LoVo (cell line): ENCODE measurements at places on chromosomes 11 and 22.

- DNase-seq: no peak
Measured at GRCh38 chr11:55726715-55727324, 46.4 kb upstream of the OR5D13 start.

DNA sequence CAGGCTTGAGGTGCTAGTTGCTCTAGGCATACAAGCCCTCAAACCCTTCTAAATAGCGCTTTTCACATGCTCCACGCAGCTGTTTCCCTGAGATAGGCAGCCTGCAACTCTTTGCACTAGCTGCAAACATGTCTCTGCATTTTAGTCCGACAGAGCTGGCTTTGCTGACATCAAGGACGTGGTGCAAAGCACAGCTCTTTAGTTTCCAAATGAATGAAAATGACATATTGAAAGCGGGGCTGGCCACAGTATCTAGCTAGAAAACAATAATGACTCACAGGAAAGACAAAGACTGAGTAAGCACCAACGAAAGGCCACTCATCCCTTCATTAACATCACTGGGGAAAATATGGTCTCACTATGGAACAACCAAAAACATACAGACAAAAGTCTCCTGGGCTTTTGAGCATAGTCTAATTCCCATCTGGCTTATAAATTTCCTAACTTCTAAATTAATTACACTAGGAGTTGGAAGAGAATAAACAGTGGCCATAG, 15.3 kb upstream of the ZC3H12C start:
- no peak for DNase-seq

- no peak for DNase-seq
Measured at GRCh38 chr11:20672575-20672974, 3.2 kb downstream of the NELL1 start.

- DNase-seq: no peak
Measured at GRCh38 chr22:46002757-46003270, 25.9 kb upstream of the WNT7B start.

GRCh38 chr11:70656252-70656651, 257.9 kb downstream of the CTTN start:
- no peak for DNase-seq

DNA sequence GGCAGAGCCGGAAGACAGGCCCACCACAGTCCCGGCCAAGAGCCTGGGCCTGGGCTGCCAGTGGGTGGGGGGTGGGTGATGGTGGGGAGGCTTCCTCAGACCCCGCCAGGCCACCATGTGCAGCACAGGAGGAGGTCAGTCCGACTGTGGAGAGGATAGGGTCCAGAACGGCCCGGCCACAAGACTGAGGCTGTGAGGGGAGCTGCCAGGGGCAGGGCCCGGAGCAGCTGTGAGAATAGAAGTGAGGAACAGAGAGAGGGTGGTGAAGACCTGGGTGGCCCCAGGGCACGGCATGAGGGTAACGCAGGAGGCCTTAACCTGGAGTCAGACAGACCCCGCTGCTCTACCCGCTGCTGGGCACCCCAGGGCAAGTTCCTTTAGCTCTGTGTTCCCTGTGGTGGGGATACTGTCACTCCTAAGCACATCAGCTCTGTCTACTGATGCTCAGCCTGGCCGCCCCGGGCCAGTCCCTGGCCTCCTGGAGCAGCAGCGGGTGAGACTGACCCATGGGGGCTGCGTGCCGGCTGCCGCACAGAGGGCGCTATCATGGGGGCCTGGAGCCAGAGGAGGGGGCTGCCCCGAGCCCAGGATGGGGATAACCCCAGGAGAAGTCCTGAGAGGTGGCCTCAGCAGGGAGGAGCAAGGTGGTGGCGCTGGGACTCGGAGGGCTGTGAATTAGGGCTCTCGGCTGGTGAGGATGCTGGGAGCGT, 1.7 kb downstream of the FERMT3 start:
- no peak for DNase-seq

- no peak for DNase-seq
Measured at GRCh38 chr22:46185283-46185682, 35.0 kb downstream of the PPARA start.

- DNase-seq: no peak
Measured at GRCh38 chr22:28151151-28151816, 232.2 kb upstream of the PITPNB start.

- DNase-seq: no peak
Measured at GRCh38 chr11:11284481-11284880, 68.6 kb downstream of the CSNK2A3 start.

DNA sequence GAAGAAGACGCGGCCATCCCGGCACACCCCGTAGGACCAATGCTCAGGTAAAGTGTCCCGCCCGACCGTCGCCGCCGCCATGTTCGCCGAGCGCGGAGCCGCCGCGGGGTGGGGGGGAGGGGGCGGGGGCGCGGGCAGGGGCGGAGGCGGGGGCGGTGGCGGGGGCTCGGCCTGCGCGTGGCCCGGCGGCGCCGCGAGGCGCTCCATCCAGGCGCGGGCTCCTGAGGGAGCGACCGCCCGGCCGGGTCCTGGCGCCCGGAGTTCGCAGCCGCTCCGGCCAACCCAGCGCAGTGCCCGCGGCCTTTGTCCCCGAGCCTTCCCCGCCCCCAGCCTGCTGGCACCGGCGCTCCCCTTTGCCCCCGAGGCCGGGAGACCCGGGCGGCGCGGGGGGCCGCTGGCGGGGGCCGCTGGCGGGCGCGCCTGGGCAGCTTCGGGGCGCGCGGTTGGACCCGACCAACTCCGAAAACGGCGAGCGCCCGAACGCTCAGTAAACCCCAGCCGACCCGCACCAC, at the start of gene PLEKHA7:
Gene PLEKHA7, minus strand, starts transcription at position 94 of the 512 bp plus-strand sequence. Its CDS starts 13 bp downstream, at position 81.
- peak; percentile 35 for DNase-seq

GRCh38 chr22:31861226-31861840, 83.0 kb upstream of the YWHAH start:
- no peak for DNase-seq

DNA sequence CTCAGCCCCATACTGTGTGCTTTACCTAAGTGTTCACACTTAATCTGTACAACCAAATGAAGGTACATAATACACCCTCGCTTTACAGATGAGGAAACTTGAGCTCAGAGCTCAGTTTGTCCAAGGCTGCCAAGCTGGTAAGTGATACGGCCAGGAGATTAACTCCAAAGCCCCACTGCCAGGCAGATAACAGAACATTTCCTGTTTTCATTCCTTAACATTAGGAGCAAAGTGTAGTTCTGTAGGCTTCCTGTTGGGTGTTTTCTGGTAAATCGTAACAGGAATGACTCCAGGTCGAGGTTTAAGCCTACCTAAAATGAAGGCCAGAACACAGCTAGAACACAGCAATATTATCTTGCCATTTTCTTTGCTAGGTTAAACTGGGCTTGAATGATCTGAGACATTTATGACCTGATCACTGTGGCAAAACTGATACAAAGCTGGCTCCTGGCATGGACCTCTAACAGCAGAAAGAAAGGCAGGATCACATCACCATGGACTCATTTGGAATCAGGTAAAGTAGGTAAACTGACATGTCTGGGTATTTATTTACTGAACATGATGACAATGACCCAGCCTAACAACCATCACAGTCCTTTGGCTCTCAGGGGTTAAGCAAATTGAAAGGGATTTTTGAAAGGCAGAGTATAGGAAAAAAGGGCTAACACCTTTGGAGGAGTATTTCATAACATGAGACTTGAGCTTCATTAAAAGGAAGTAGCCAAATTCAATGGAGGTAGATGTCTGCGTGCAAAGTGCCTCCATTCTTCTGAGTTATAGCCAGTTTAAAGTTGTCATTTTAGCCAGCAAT, 3.9 kb upstream of the NUP50 start:
- DNase-seq: peak; percentile 61

DNA sequence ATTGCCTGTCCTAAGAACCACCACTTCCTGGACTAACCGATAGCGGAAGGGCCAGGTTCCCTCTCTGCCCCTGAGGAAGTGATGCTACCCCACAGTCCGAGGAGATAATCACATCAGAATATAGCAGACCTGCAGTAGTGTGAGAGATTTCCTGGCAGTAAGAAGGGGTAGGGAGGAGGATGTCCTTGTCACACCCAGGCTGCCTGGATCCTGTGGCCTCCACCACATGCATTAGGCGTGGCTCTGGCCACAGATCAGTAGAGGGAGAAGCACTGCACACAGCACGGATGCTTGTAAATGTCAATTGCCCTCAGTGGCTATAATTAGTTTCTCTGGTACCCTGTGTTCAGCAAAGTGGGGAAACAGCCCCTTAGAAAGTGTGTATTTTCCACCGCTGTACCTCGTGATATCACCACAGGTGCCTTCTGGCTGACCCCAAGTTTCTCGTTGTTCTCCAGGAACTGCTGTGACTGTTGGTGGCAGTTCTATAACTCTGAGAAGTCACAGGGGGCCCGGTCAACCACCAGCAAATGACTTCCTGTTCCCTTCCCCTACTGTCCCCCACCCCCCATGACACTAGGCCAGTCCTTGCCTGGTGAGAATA, 61.8 kb downstream of the UBASH3B start:
- no peak for DNase-seq

DNA sequence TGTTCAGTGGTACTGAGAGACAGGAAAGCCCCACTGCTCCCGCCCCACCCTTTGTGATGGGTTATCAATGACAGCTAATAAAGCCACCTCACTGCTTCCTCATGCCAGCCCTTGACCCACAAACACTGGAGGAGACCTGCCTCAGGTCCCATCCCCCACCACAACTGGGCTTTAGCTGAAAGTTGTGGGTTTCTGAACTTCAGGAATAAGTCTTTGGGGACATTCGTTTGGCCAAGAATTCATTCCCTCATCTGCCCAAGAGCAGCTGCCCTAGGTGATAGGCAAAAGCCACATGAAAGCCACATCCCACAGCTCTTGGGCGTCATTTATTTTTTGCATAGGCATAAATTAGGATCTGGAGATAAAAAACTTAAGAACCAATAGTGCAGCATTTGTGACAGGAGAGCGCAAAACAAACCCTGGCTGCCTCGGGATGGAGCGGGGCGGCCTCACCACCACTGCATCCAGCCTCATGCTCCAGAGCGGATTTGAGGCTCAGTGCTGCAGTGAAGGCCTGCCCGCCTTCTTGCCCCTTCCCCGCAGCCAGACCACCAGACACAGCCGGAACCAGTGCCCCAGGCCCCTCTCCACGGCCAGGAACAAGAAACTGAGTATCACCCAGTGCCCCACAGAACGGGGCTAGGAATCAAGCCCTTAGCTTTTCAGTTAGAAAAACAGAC, 21.2 kb downstream of the SUN2 start:
- DNase-seq: no peak

GRCh38 chr11:17979770-17980371, 33.0 kb downstream of the SERGEF start:
- DNase-seq: peak; percentile 41

DNA sequence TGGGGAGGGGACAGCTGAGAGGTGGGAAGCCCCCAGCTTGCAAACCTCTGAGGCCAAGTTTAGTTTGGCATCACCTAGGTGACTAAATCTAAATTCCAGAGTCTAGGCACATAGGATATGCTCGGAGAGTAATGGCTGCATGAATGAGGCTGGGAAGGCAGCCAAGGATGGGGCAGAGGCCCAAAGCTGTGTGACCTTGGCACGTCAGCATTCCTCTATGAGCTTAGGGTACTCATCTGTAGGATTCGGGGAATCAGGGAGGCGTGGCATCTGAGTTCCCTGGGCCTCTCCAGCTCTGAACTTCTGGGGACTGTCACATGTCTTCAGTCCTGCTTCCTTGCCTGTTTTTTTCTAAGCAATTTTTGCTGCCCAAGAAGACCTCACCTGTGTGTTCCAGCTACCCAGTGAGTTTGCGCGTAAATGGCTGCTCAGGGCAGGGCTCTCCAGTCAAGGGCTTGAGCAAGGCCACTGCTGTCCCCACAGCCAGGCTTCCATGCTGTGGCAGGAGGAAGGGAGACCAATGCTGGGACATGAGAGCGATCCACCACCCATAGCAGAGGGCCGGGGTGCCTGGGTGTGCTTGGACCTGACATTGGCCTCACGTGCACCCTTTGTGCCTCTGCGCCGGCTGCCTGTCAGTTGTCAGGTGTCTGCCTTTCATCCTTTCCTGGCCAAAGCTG, 13.9 kb downstream of the DAGLA start:
- peak; percentile 12 for DNase-seq

GRCh38 chr22:40238425-40239344, 61.0 kb downstream of the TNRC6B start:
- DNase-seq: no peak

GRCh38 chr11:19713196-19714021, 772 bp downstream of the NAV2 start:
- no peak for DNase-seq

GRCh38 chr11:2748061-2748813, 48.4 kb upstream of the KCNQ1OT1 start:
- no peak for DNase-seq

GRCh38 chr11:113681711-113682413, 24.2 kb downstream of the TMPRSS5 start:
- no peak for DNase-seq

DNA sequence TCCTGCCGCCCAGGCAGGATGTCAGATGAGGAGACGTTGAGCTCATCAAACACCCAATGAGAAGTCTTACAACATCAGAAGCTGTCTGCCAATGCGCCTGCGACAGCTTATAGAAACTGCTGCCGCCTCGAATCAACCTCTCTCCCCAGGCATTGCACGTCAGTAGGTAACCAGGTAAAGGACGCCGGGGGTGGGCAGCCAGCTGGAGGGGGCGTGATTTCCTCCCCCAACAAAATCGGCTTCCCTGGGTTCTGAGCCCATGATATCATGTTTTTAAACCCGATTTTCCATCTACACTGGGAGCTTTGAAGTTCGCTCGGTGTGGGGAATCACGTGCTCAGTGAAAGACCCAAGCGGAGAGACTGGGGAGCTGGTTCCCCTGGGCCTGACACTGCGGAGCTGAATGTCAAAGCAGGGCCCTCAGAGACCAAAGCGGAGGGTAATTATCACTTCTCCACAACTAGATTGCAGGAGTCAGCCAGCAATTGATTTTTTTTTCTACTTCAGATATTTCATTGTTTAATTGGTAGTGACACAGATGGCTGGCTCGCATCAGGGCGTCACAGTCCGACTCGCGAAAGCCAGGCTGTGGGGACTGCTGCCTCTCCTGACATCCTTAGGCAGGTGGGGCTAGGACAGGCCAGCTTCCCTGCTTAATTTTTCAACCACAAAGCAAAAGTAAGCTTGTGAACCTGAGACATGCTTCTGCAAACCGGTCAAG, 15.4 kb downstream of the FAM83F start:
- no peak for DNase-seq

GRCh38 chr11:87726506-87726905, 448.7 kb downstream of the RAB38 start:
- no peak for DNase-seq

DNA sequence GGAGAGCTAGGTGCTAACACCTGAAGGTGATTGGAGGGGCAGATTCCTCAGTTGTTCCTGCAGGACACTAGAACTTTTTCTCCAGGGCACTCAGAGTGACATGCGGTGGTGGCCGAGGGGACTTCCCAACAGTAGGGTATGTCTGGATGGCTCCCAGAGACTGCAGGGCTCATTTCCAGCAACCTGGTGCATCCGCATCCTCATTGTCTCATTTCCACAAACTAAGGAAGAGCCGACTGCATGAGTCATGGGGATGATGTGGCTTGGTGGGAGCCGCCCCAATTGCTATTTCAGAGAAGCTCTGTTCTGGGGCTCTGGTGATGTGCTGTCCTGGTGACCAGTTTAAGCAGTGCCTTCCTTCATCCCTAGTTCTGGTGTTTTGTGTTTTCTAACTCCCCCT, 2.8 kb upstream of the ROBO4 start:
- peak; percentile 50 for DNase-seq
